T-helper 17 cell (primary cell): ENCODE measurements at places on chromosomes 7 and 10.

DNA sequence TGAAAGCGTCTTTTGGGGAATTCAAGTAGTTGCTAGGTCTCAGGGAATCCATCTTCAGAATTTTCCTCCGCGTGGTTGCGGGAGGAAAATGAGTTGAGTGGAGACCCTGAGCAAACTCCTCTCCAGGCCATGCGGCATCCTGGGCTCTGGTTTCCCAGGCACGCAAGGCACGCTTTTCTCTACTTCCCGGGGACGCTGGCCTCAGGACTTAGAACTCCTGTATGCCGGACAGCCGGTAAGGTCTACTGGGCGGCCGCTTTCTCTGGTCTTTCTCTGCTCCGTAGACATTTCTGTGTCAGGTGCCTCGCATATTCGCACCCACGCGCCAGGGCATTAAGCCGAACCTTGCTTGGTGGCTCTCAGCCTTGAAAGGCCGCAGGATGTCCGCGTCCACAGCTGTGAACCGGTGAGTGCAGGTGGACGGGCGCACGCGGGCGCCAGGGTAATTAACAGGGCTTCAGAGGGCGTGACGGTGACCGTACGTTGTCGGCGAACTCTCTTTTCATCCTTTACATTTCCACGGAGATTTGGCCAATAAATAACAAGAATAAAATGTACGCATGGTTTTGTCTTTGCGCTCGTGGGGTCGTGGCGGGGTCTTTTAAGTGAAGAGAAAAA is 992 bp upstream of the RBM20 start:
- DNase-seq: no peak

DNA sequence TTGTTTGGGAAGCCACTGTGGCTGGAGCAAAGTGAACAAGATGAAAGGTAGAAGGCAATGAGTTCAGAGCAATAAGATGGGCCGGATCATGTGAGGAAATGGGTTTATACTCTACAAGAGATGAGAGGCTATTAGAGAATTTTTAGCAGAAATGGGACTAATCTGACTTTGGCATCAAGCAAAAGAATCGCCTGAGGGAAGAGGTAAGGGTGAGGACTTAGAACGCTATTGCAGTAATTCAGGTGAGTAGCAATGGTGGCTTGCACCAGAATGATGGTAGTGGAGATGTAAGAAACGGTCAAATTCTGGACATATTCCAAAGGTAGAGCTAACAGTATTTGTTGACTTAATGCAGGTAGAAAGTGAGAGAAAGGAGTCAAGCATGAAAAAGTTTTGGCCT is 29.5 kb upstream of the AKAP9 start:
- no peak for DNase-seq

GRCh38 chr10:8282340-8282739 is 227.9 kb downstream of the GATA3 start:
- DNase-seq: no peak

DNA sequence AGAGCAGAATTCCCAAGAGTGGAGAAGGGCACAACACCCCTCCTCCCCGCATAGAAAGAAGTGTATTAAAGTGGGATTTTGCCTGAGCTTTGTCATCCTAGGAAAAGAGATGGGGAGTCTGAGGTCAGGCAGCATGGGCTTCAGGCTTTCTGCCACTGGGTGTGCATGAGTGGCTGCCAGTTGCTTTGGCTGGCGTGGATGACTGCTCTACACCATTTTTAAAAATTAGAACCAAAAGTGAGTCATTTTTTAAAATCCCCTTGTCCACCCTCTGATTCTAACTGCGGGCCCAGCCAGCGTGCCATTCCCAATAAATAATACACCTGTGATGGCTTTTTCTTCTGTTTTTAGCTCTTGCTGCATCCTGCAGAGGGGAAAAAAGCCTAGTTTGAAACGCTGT is 13.4 kb downstream of the SLC29A3 start:
- no peak for DNase-seq

GRCh38 chr7:100208911-100209408 is 10.8 kb upstream of the PVRIG start:
- DNase-seq: no peak

DNA sequence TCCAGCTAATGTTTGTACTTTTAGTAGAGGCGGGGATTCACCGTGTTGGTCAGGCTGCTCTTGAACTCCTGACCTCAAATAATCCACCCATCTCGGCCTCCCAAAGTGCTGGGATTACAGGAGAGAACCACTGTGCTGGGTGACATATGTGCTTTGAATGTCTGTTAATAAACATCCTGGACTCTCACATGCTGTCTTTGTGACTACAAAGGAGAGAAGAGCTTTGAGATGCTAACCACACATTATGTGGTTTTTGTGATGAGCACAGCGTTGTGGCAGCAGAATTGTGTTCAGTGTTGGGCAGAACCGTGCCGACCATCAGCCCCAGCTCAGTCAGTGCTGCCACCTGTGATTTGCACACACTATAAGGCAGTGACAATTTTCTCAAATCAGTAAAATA is 500.1 kb upstream of the KLF6 start:
- no peak for DNase-seq

DNA sequence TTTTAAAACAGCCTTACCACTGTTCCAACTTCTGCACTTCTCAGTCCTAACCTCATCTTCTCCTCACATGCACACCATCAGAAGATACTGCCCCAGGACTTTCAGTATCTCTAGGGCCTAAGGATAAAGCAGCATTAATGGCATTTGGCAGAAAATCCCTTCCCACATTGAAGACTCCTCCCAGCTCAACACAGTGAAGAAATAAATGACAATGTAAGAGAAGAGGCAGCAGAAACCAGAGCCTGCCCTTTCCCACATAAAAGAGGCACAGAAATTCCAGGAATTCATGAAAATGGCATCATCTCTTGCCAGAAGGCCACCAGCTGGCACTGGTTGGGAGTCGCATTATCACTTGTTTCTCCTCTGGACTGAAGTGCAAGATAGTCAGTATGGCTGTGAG is 3.7 kb downstream of the GCC1 start:
- no peak for DNase-seq

DNA sequence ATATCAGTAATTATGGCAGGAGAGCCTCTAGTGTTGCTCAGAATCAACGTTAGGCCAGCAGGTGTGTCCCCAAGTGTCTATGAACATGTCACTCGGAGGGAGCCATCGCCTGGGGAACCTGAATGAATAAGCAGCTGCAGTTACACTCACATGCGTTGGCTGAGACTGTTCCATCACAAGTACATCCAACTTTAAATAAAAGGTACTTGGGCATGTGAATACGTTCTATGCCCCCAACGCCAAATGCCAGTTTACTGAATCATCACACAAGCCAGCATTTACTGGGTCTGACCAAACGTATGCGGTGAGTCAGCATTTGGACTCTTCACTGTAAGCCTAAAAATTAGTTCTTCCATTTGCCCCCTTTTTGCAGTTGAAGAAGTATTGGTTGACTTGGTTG is 207.6 kb upstream of the PLXNA4 start:
- no peak for DNase-seq

GRCh38 chr7:136086712-136087111 is 109.6 kb upstream of the MTPN start:
- no peak for DNase-seq

GRCh38 chr7:87218796-87219544 is 562 bp downstream of the TMEM243 start:
- DNase-seq: peak; percentile 35

DNA sequence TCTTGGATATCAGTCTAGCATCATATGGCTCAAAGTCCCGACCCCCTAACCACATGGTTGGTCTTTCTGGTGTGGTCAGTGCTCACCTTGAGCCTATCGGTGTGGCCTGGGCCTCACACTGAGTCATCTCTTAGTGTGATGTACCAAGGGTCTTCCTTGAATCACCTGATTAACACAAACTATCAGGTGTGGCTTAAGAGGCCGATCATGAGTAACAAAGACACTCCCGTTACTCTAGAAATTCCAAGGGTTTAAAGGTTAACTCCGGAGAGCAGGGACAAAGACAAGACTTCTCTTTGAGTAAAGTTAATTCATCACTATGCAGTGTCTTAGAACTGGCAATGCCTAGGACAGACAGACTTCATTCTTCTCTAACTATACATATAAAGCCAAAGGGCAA is 52.3 kb upstream of the ARMC3 start:
- no peak for DNase-seq

GRCh38 chr10:44035474-44036197 is 349.3 kb downstream of the CXCL12 start:
- no peak for DNase-seq

DNA sequence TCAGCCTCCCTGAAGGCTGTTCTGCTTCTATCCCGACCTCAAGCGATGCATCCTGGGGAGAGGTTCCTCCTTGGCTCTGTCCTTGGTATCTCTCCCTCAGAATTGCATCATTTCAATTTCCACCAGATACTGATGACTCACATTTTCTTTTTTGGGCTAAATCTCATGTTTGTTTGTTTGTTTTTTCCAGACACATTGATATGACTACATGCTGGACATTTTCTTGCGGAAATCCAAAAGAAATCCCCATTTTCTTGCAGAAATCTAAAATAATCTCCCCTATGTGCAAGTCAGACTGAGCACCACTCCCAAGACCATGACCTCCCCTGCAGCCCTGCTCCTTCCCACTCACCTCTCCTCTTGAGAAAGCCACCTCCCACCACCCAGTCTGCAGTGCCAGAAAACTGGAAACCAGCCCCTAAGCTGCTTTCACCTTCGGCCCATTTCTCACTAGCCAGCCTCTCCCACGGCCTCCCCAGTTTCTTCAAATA is 260.2 kb upstream of the PRKCQ start:
- DNase-seq: no peak

DNA sequence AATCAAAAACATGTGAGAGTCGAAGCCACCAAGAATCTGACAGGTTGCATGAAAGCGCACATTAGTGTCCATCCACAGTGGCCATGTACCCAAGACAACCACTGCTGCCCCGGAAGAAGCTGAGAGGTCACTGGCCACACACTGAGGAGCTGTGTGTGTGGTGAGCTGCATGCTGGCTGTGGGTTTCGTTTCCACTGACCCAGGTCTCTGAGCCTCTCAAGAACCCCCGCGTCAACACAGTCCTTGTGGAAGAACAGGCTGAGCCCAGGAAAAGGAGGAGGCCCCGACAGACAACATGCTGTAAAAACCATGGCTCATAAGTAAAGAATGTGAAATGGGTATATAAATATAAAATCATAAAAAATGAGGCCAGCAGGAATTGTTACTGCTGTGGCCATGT is 8.2 kb downstream of the VIPR2 start:
- DNase-seq: no peak

GRCh38 chr7:89357121-89357520 is 561.6 kb upstream of the TEX47 start:
- no peak for DNase-seq

GRCh38 chr10:12508165-12508564 is 158.8 kb downstream of the CAMK1D start:
- no peak for DNase-seq

DNA sequence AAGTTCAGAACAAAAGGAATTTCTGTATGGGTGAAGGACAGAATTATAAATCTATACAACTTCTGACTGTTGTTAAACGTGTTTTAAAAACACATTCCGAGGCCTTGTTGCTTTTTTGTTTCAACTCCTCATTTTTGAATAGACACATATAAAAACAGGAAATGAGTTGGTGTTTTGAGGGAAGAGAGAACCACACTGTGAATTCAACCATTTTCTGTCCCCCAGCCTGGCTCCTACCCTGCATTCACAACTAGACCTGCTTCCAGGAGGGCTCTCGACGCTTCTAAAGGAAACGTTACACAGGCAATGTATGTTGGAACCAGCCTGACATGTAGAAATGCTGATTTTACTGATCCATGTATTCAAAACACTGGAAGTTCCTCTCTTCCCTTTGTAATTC is 76.5 kb downstream of the OR13A1 start:
- no peak for DNase-seq

DNA sequence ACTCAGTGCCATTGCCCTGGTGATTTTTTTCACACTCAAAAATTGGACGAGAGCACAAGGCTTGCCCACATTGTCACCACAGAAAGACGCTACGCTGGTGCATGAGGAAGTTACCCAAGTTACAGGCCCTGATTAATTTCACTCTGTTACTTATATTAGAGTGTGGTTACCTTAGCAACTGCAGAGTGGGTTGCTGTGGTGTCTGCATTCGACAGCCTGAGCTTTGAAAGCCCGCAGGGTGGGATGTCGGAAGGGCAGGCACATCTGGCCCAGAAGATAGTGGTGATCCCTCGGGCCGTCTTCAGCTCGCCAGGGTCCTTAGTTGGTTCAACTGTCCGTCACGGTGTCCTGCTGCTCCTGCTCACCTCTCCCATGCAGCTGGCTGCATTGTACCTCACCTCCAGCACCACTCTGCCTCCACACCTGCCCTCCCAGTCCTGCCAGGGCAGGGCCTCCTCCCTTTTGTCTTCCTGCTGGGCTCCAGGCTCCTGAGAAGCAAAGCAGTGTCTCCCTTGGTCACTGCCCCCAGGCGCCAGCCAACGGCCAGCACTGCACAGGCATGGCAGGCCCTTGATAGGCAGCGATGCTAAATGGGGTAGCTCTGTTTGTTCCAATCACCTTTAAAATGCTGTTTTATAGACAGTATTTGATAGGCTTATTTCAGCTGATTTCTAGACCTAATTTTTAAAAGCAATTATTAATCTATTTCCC is 167.2 kb downstream of the EBF3 start:
- no peak for DNase-seq

- no peak for DNase-seq
Observed at GRCh38 chr7:159156436-159157245, 12.0 kb upstream of the VIPR2 start.

DNA sequence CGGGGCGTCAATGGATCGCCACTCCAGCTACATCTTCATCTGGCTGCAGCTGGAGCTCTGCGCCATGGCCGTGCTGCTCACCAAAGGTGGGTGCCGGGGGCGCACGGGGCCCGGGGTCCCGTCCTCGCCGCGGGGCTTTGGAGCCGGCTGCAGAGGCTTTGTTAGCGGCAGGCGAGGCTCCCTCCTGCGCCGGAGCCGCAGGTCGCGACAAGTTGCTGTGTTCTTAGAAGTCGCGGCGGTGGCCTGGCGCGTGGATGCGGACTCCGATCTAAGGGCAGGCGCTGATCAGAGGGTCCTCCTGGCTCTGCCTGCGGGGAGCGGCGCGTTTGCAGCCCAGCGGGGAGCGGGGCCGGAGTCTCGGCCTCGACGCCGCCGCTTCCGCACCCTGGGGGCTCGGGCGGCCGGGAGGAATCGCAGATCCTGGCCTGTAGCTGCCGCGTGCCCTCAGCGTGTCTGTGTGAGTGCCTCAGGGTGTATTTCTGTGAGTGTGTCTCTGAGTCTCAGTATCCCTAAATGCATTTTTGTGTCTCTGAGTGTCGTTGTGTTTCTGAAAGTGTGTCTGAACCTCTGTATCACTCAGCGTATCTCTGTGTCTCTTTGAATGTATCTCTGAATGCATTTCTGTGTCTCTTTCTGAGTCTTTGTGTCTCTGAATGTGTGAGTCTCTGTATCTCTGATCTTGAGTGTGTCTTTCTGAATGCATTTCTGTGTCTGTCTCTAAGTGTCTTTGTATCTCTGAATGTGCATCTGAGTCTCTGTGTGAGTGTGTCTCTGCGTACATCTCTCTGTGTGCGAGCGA is 766 bp downstream of the BAMBI start:
- peak; percentile 9 for DNase-seq
